ENCODE measurements at places on chromosomes 2 and 18.
A peak's percentile ranks its signal among the peaks of the same experiment; 100 is the strongest.

GRCh38 chr2:233422050-233422639 lies 67.9 kb downstream of the DGKD start:
- DNase-seq = no peak

DNA sequence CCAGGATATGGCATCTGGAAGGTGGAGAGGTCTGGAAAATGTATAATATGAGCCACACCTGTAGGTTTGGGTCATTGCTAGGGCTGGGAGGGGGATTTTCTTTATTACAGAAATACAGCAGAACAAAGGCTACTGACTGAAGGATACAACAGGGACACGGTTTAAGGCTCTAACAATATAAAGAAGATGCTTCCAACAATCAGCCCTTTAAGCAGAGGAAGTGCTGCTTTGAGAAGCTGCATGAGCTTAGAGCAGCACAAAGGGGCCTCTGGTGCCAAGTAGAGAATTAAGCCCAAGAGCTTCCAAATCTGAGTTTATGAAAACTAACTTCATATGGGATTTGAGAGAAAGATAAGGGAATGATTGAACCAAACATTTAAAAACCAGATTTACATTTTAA lies 174.5 kb upstream of the RMP24 start:
- no peak for DNase-seq

GRCh38 chr2:134711692-134712091 lies 7.1 kb downstream of the TMEM163 start:
- DNase-seq = no peak

DNA sequence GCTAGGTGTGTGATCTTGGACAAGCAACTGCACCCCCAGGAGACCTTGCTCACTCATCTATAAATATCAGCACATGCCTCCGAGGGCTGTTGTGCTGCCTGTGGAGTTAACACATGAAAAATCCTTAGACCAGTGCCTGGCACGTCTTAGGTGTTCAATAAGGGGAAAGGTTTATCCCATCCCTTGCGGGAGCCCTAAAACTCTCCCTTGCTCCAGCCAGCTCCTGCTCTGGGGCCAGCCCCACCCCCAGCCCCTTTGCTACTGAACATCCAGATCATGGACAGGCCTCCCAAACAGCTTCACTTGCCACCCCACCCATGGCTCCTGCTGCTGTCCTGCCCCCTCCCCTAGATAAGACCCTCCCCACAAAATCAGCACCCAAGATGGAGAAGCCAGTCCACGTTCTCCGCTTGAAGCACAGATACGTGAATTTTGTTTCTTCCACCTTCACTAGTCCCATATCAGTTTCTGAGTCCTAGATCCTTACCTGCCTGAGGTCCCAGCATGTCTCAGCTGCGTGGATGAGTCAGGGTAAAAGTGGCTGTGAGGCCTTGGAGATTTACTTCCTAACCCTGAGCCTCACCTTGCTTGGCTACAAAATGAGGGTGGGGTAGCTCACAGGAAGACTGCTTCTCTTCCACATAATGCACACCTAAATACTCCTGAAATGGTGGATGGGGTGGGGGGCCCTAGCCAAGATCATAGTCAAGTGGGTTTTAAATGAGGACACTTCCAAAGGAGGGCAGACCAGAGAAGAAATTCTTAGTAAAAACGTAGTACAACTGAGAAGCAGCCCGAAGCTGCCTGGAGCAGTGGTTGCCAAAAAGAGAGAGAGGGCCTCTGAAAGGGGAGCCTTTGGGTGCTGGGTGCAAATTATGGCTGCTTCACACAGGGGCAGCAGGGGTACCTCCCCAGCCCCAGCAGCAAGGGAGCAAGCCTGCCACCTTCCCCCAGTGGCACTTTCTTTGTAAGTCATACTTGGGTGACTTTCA lies 40.4 kb downstream of the C1QL2 start:
- DNase-seq = no peak

- DNase-seq = no peak
Measured at GRCh38 chr2:191029280-191029950, 15.4 kb upstream of the STAT1 start.

DNA sequence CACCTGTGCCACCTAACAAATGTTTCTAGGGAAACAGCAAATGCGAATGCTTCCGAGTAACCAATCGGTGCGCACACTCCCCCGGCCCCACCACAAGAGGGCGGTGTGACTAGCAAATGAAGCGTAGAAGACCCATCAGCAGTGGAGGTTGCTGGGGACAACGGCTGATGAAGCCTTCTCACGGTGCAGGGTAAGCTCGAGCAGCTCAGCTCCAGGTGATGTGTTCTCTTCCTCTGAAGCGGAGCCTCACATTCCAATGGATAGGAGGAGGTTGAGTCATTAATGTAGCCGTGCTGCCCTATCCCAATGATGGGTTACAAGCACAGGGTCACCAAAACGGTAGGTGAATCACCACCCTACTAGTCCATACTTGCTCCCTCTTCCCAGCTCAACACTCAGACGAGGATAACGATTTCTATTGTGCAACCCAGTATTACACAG lies 127.6 kb upstream of the TWIST2 start:
- peak; percentile 42 for DNase-seq

GRCh38 chr2:214079032-214079431 lies 331.8 kb upstream of the VWC2L start:
- no peak for DNase-seq

DNA sequence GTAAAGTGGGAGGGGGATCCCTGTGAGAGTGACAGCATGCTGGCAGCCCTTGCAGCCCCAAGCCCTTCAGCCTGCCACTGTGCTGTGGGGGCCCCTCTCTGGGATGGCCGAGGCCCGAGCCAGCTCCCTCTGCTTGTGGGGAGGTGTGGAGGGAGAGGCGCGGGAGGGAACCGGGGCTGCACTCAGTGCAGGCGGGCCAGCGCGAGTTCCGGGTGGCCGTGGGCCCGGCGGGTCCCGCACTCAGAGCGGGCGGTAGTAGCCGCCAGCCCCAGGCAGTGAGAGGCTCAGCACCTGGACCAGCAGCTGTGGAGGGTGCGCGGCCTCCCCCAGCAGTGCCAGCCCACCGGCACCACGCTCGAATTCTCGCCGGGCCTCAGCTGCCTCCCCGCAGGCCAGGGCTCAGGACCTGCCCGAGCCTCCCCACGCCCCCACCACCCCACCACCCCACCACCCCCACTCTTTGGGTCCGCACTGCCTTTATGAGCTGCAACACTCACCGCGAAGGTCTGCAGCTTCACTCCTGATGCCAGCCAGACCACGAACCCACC lies 208.1 kb downstream of the CDH19 start:
- no peak for DNase-seq
